ENCODE measurements at places on chromosomes 1 and 21.

GRCh38 chr1:158354255-158354654 lies 561 bp downstream of the CD1E start:
- DNase-seq: no peak

DNA sequence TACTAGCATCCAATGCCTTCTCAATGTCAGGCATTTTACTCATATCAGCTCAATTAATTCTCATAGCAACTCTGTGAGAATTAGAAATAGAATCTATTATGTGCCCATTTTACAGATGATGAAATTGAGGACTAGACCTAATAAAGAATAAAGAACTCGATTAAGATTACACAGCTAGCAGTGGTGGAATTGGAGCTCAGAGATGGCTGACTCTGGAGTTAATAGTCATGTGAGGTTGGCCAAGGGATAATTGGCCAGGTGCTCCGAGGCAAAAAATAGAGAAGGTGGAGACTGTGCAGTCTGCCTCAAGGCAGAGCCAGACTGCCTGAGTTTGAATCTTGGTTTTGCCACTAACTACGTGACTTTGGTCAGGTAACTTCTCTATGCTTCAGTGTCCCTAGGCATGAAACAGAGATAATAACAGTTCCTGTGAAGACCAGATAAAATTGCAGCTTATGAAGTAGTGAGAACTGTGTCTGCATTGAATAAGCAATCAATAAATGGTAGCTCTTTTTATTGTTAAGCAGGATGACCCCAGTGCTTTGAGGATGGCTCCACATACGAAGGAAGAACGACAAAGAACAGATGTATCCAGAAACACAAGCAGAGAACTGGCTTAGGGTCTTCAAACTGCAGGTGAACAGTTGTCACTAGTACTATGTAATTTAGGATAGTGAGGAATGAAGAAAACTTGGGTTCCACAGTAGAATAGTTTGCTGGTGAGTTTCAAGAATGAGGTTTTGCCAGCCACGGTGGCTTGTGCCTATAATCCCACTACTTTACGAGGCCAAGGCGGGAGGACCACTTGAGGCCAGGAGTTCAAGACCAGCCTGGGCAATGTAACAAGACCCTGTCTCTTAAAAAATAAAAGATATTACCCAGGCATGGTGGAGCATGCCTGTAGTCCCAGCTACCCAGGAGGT lies 6.9 kb upstream of the CCSAP start:
- no peak for DNase-seq

- DNase-seq: no peak
Measured at GRCh38 chr1:91805311-91805801, 80.6 kb downstream of the TGFBR3 start.

DNA sequence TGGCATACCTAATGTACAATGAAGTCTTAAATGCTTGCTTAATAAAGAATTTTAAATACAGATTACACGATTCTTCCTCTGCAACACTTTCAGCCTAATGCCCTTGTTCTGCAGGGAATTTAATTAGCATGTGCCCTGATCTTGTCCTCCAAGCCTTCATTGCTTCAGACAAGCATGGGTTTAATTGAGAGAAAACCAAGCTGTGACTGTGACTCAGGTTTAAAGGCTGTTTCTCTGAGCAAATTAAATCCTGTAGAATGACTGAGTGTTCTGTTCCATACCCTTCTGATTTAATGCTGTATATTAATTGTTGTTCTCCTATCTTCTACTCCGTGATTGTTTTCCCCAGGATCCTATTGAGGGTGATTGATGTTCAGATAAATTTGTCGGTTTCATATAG lies 269.0 kb upstream of the PRMT6 start:
- no peak for DNase-seq

- no peak for DNase-seq
Measured at GRCh38 chr1:222251847-222252246, 296.1 kb downstream of the HHIPL2 start.

DNA sequence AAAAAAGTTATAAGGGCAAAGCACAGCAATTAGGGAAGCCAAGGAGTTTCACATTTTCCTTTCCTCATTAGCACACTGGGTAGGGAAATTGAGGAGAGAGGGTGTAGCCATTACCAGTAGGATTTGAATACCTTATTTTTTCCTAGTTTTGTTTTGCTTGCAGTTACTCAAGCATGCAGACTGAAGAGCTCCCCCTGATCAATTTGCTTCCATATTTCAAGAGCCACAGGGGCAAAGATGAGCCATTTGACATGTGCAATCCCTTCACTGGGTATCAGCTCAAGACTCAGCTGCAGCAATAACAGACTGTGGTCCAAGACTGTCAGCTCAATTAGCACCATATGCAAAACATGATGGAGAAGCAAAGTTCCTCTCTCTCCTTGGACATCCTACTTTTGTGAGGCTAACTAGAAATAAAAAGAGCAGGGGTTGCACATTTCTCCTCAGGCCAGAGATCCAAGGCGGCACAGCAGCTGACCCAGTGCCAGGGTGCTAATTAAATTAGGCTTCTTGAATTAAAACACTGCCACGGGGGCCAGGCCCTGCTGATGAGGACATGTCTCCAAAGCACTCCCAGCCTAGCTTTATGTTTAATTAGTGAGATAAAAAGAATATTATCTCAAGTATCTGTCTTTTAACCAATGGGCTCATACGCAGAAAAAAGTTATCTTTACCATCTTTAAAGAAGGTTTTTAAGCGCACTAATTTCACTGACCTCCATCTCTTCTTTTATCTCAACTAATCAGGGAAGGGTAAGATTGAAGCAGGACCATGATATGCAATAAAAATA lies 36.7 kb upstream of the LRRC53 start:
- DNase-seq: no peak

GRCh38 chr1:167564612-167565270 lies 11.2 kb upstream of the CREG1 start:
- no peak for DNase-seq

- DNase-seq: no peak
Measured at GRCh38 chr1:229869687-229870086, 197.4 kb upstream of the GALNT2 start.

DNA sequence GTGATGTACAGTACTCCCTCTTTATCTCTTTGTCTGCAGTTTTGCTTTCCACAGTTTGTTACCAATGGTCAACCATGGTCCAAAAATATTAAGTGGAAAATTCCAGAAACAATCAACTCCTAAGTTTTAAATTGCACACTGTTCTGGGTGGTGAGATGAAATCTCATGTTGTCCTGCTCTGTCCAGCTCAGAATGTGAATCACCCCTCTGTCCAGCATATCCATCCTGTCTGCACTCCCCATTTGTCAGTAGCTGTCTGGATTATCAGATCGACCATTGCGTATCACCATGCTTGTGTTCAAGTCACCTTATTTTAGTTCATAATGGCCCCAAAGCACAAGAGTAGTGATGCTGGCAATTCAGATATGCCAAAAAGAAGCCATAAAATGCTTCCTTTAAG lies 118.2 kb upstream of the PDE4B start:
- no peak for DNase-seq

DNA sequence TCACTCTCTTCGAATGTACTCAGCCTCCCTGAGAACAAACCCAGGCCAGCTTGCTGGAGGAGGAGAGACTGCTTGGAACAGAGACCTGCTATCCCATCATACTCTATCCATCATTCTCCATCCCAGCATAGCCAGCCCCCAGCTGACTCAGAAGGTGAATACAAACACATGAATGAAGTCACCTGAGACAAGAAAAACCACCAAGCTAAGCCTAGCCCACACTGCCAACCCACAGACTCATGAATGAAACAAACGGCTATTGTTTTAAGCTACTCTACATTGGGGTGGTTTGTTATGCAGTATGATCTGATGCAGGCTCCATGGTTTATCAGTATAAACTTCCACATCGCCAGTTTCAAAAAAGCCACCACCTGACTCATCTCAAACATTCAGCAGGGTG lies 395.6 kb downstream of the SETD4 start:
- no peak for DNase-seq

- no peak for DNase-seq
Measured at GRCh38 chr21:41102281-41102680, 65.7 kb upstream of the BACE2 start.

Measured in central memory CD8-positive, alpha-beta T cell (primary cell).